Caki2 (cell line): ENCODE measurements at places on chromosomes 16 and 17.

- DNase-seq: peak; percentile 44
These were observed 22.6 kb upstream of the KIFC3 start for GRCh38 chr16:57824888-57825287.

DNA sequence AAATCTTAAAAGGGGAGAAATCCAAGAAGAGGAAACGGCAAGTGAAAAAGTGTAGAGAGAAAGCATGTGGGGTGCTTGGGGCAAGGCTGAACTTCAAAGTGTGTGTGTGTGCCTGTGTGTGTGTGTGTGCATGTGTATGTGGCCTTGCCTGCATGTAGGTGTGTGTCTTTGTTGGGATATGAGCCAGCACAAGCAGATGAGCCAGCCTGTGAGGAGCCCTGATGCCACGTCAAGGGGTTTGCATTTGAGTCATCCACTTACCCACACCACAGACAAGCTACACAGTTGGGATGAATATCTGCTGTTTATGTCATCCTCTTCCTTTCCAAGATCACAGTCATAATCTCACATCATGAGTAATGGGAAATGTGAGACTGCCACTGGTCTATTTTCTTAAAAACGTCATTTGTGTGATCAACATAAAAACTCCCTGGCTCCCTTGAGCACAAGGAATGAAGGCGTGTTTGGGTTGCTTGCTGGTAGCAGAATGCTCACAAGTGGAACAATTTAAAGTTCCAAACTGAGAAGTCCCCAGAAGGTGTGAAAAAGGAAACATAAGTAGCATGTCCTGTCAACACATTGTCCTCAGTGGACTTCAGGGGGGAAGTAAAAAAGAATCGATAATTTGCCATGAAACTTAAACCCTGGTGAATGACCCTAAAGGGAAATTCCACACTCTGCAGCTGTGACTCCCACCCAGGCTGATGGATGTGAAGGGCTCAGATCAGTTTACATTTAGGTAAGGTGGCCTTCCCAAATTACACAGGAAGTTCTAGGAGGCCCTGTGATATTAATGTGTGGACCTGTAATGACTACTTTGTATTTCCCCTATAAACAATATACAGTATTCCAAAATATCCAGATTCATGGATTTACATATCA, 14.7 kb downstream of the KCTD19 start:
- DNase-seq: peak; percentile 98

GRCh38 chr17:8912084-8912981, 44.9 kb upstream of the PIK3R6 start:
- no peak for DNase-seq

DNA sequence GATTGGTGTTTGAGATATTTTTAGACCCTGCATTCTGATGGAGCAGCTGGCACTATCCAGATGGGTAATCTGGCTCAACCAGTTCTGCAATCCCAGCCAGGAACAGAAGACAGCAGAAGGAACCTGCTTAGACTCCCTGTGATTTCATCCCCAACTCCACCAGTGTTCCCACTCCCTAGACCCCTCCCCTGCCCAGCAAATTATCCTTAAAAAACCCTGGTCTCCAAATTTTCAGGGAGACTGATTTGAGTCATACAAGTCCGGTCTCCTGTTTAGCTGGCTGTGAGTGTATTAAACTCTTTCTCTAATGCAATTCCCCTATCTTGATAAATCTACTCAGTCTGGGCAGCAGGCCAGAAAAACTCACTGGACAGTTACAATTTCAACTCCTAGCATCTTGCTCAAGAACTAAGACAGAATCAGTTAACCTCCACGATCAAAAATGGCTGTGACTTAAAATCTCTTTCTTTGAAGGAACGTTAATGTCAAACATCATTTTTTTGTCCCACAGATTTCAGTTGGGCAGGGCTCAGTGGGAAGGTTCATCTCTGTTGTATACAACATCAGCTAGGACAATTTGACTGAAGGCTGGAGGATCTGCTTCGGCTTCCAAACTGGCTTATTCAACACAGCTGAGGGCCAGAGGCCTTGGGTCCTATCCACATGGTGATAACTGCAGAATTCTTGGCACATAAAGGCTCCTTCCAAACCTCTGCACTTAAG, 4.9 kb upstream of the RBL2 start:
- DNase-seq: no peak

DNA sequence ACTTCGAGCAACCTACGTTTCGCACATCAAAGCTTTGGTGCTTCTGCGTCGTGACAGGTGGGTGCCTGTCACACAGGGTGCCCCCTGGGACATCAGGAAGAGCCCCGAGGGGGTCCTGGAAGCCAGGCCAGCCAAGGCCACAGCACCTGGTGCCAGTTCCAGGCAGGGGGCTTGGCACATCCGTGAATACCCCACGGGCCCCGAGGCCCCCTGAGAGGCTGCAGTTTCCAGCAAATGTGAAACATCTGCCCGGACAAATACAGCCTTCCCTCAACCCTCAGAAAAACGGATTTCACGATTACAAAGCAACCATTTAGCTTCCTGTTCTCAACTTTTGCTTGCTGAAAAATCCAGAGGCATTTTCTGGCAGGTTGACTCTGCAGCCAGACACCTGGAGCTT, 109.3 kb upstream of the METRNL start:
- DNase-seq: no peak

DNA sequence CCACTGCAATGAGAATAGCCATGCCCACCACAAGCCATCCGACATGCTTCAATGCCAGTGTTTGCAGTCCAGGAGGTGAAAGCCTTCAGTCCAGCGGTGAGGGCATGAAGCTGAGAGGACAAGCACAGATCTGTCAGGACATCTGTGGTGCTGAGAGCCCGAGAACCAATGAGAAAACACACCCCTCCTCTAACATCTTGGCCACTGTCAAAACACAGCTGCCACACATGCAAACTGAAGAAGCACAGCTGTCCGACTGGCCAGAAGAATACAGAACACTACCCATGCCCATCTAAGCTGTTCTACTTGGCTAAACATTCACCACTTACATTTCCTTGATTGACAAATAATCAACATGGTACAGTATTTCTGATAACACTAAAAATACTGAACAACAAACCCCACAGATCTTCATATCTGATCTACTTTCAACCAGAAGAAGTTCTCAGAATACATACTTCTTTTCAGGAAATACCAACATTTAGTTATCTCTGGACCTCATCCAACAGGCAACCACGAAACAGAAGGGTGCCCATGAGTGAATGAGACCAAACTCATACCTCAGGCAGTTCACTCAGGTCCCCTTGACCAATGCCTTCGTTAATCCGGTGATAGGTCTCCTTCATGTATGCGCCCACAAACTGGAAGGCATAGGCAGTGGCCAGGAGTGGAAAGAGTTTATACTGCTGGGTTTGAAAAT, 10.2 kb upstream of the FBF1 start:
- DNase-seq: peak; percentile 8

DNA sequence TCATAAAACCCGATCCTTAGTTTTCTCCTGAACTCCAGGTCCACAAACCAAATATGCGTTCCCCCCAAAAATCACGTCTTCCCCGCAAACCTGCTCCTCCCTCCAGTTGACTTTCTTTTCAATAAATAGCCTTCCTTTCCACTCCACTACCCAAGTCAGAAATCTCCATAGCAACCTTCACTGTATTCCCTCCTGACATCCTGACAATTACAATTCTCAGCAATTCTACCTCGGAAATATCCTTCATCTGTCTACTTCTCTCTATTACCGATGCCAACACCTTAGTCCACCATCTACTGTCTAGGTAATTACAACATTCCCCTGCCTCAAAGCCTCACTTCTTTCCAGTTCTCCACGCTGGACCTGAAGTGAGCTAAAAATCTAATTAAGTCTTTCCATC, 50.7 kb downstream of the SMURF2 start:
- DNase-seq: no peak

GRCh38 chr16:57169327-57169726, 16.5 kb downstream of the PSME3IP1 start:
- DNase-seq: no peak

DNA sequence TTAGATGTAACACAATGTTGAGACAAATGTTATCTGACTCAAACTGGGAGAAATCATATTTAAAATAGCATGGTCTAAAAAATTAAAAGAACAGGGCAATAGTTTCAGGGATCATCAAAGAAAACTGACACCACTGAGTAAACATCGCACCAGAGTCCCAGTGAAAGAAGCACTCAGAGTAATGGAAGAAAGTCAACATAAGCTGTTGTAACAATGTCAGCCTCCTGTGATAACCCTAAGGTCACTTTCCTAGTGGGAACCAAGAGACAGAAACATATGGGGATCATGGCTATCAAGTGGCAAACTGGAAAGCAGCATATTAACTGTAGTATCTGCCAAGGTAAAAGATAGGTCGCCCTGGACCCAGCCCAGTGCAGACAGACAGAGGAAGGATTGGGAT, 160.8 kb downstream of the CA10 start:
- DNase-seq: no peak

- no peak for DNase-seq
These were observed 116.8 kb downstream of the SKAP1 start for GRCh38 chr17:48313096-48313755.

DNA sequence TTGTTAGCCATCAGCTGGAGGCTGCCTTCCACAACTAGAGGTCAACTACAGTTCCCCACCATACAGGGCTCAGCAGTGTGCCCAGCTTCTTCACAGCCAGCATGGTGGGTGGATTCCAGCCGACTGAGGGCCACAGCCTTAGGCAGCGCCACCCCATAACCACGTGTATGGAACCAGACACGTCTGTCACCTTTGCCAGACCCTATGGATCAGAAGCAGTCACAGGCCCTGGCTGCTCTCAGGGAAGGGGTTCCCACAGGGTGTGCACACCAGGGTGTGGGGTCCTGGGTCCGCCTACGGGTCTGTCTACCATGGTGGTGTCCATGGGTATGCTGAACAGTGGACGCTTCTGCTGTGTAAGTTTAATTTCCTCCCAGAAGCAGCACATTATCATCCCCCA, 265.0 kb upstream of the FOXF1 start:
- no peak for DNase-seq

DNA sequence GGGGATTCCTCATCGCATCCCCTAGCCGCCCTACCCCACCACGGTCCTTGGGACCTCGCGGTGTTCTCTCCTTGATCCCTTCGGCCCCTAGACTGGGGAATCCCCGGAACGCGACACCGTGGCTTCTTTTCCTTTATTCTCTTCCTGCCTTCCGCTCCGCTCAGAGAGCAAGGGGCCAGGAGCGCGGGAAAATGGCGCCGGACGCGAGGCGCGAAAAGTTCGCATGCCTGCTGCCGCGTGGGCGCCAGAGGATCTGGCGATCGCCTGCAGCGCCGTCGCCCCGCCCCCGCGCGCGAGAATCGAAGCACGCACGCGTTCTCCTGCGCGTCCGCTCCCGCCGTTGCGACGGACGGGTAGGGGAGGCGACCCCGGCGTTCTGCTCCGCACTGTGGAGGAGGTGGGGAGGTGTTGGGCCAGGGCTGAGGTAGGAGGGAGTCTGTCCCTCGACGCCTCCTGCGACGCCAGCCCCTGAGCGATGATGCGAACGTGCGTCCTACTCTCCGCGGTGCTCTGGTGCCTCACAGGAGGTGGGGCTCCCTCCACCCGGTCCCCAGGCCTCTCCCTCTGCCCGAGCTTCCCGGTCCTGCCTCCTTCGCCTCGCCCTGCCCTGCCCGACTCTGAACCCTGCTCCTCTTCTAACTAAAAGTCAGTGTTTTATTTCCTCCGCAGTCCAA, at the start of gene ZPBP2:
Gene ZPBP2 (plus strand): TSS at position 323 of the 674 bp plus-strand sequence. CDS start 153 bp downstream, at position 476.
- no peak for DNase-seq

DNA sequence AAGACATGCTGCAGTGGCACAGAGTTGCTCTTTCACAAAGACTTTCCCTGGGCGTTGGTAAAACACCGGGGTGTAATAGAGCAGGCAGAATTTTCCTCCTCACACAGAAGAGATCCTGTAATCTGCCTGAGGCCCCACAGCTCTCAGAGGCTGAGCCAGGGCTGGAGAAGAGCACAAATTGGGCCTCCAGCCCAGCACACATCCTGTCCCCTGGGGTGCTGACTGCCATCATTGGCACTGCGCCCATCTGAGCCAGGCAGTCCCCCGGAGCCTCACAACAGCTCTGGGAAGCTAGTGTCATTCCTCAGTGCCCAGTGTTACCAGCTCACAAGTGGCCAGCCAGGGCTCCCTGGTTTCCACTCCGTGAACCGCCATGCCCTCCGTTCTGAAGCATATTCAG, 119.4 kb downstream of the SOCS1 start:
- no peak for DNase-seq

DNA sequence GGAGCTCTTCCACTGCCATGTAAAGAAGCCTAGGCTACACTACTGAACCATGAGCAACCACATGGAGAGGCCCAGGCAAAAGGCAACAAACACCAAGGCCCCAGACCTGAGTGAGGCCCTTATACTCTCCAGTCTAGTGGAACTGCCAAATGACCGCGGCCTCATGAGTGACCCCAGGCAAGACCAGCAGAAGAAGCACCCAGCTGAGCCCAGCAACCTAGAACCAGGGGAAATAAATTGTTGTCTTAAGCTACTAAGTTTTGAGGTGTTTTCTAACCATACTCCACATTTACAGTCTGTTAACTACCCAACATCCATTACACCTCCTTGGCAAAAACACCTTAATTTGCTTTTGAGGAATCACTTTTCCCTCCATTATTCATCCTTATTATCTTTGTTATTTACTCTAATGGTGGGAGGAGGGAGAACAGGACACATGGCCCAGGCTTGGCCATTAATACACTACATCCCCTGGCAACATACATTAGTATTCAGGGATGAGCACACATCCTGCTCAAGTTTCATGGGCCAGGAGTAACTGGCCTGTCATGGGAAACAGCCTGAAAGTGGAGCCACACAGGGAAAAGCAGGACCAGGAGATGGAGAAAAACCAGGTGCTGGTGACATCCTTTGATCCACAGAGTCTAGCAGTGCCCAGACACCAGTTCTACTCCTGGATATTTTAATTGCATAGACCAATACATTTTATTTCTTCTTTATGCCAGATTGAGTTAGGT, 26.2 kb downstream of the SLC39A11 start:
- no peak for DNase-seq

- no peak for DNase-seq
These were observed 60.0 kb downstream of the RGS9 start for GRCh38 chr17:65197201-65197600.

DNA sequence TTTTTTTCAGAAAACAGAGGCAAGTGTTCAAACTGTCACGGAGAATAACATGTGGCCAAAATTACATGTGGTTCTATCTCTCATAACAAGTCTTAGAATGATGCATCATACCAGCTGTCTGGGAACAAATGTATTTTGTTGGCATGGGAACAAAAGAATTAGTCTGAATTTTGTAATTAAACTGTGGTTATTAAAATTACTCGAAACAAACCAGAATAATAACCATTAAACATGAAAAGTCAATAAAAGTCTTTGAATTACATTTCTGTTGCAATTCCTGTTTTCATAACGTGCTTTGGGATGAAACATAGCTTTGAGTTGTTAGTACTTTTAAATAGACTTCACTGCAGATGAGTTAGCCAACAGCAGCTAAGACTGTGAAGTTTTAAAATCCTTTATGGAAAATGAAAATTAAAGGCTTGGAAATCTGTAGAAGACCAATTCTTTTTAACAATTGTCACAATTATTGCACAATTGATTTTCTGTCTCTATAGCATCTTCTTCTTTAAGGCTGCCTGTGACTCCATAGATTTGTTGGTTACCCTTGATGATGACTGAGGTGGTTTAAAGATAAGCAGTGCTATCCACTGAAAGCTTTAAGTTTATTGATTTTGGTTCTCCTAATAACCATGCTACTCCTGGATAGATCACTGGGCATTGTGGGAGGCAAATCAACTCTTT, 117.9 kb upstream of the AXIN2 start:
- no peak for DNase-seq
